ENCODE measurements at places on chromosomes 3 and 15.

DNA sequence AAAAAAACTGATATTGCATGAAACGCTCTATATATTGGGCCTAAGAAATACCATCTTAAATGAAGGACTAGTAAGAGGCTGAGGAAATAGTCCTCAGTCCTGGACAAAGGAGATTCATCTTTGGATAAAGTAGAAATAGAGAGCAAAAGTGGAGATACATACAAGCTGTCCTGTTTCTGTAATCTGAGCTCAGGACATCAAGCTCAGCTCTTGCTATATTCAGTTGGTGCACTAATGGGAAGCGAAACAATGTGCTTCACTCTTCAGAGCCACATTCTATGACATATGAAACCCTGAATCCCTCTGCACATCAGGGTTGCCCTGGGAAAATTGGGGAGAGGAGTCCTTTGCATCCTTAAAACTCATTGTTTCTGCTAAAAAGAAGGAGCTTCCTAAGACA is 290.7 kb downstream of the VPS13C start:
- DNase-seq: no peak

- DNase-seq: no peak
Measured at GRCh38 chr15:80855206-80855605, 76.0 kb downstream of the CEMIP start.

DNA sequence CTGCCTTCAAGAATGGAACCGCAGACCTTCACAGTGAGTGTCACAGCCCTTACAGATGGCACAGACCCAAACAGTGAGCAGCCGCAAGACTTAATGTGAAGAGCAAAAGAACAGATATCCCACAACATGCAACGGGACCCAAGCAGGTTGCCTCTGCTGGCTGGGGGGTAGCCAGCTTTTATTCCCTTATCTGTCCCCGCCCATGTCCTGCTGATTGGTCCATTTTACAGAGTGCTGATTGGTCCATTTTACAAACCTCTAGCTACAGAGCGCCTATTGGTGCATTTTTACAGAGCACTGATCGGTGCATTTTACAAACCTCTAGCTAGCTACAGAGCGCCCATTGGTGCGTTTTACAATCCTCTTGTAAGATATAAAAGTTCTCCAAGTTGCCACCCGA is 102.0 kb upstream of the IGF1R start:
- no peak for DNase-seq

GRCh38 chr3:101266566-101266965 is 53.8 kb downstream of the IMPG2 start:
- no peak for DNase-seq

DNA sequence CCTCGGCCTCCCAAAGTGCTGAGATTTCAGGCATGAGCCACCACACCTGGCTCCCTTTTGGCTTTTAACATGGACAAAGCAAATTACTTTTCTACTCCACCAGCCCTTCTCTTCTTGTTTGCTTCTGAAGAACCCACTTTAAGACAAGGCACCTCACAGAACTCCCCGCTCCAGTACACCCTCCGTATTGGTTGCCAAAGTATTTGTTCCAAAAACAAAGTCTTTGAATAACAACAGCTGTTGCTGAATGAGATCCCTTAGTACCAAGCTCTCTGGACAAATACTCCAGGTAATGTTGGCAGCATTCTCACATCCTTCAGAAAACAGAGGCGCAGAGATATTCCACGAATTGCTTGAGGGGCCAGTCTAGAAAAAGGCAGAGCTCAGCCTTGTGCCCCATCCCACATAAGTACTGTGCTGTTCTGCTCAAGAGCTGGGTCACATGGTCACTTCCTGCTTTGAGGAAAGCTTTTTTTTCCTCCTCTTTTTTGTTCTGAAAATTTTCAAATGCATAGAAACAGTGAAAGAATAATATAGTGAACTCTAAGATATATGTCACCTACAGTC is 7.3 kb upstream of the CHCHD6 start:
- no peak for DNase-seq

Data from NCI-H526 treated with DMSO at 0.1 percent for 48 hours (cell line).